ENCODE measurements at places on chromosomes 3 and 15.

DNA sequence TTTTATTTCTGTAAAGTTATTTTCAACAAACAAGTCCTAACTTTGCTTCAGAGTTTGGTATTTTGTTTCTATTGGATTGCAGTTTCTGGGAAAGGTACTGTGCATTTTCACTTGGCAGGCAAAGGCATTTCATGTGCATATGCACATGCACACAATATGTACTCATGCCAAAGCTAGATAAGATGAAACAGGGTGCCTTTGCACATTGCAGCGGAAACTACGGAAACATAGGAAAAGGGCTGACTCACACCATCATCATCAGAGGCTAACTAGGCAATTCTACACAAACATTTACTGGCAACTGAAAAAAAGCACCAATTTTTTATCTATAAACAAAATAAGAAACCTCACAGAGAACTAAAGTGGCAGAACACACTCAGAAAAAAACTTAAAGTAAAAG lies 550.6 kb upstream of the NECTIN3 start:
- DNase-seq, result no peak

- no peak for DNase-seq
Measured at GRCh38 chr15:61237400-61237799, 8.3 kb upstream of the RORA start.

GRCh38 chr3:112345681-112346080 lies 12.7 kb downstream of the CD200 start:
- no peak for DNase-seq

- DNase-seq, result no peak
Measured at GRCh38 chr3:191331388-191331787, 1.1 kb upstream of the UTS2B start.

- DNase-seq, result no peak
Measured at GRCh38 chr3:108093616-108094015, 2.8 kb upstream of the CD47 start.

DNA sequence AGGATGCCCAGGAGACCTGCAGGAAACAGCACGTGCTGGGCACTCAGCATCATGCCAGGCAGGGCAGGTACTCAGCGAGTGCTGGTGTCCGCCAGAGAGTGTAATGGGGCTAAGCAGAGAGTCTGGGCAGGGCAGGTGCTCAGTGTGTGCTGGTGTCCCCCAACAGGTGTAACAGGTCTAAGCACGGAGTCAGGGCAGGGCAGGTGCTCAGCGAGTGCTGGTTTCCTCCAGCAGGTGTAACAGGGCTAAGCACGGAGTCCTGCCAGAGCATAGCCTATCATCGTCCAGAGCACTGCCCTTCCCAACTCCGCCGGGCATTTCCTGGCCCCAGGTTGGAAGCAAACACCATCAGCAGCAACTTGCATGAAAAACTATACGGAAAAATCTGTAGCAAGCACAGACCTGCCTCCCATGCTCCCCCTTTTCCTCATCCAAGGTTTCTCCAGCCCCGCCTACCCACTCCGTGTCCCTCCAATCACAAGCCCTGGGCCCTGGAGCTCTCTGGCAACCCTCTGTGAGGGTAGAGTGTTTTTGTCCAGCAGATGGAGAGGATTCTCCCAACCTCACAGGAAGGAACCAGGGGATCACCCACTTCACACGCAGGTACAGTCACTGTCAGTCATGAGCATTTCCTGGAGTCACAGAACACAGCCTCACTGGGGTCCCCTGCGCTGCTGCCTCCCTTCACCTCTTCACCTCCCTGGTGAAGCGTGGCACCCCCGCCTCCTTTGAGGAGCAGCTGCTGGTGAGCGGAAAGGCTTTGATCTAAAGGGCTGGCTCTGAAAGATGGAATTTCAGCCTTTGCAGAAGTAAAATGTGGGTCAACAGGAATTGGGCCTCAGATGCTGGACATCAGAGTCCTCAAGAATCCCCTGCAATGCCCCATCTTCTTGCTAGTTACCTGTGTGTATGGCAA lies 302.5 kb downstream of the OCA2 start:
- no peak for DNase-seq

DNA sequence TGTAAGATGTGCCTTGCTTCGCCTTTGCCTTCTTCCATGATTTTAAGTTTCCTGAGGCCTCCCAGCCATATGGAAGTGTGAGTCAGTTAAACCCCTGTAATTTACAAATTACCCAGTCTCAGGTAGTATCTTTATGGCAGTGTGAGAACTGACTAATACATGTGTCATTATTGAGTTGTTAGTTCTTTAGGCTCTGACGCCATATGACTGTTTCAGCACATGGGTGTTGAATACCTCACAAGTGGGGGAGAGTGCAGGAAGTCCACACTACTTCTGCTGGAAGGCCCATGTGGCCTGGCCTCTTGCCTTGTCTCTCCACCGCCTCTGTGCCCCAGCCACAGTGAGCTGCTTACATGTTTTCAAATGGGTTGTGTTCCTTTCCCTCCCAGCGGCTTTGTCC lies 28.5 kb downstream of the MFSD1 start:
- no peak for DNase-seq

DNA sequence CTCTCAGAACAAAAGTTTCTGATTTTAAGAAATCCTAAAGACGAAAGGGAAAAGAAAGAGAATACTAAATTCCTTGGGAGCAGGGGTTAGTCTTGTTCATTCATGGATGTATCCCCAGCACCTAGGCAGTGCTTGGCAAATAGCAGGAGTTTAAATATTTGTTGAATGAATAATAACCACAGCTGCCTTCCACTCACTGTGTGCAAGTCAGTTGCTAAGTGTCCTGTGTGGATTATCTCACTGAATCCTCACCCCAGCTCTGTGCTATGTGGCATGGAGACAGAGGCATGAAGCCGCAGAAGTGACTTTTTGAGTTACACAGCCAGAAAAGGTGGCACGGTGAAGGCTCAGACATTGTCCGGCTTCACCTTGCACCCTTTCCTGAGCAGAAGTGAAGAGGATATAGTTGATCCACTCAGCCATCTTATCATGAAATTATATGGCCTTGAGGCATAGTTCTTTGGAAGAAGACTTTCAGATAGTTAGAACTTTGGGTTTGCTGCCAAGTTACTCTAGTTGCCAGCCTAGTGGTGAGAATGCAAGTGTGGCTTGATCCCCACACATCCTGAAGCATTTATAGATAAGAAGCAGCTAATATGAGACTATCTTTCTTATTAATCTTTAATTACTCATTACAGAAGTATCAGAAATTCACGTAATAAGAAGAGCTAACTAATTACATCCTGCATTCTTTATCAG lies 355.5 kb downstream of the LRTM1 start:
- no peak for DNase-seq

DNA sequence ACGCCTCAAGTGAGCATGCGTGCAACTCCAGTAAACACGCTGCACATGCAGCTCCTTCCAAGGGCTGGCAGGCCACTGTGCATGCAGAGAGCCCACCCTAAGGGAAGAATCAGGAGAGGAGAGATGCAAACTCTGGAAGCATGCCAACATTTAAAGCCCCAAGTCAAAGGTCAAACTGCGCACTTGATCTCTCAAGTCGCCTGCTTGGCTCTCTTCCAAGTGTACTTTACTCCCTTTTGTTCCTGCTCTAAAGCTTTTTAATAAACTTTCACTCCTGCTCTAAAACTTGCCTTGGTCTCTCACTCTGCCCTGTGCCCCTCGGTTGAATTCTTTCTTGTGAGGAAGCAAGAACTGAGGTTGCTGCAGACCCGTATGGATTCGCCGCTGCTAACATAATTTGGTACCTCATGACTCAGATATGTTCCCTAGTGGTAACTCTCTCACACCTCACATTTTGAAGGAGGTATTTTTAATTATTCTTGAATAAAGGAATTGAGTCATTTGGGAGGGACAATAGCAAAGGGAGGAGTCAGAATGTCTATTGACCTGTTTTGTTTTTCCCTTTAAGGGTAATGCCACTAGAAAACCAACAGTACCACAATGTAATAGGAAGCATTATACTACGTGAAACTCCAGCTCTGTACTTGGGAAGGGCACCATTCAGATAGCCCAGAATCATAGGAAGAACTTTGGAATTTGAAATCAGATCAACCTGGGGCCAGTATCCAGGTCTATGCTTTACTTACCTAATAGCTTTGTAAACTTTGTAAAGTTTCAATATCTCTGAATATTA lies 19.6 kb upstream of the DGKG start:
- DNase-seq, result no peak

DNA sequence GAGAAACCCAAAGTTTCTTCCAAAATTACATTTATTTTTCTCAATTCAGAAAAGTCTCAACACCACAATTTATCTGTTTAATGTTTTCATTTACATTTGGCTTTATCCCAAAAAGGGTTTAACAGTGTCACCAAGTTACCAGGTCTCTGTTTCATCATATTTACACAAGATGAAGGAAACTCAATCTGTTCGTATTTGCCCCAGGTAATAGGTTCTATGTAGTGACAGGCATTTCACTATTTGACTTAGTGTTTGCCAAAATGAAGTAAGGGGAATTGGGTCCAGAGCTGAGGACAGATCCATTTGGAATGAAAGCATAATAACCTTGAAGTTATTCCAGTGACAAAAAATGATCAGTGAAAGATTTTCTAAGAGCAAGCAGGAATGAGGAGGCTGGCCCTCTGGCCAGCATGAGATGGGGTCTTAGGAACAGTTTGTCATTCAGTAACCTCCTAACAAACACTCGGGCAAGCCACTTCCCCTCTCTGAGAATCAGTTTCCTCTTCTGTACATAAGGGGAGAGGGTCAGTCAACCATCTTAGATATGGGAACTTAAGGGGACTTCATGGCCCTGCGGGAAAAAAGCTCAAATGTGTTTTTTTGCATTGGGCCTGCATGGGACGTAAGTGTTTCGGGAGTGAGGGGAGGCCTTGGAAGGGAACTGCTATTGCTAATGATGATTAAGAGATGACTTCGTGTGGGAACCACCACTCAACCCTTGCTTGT lies 31.8 kb downstream of the UMPS start:
- no peak for DNase-seq

All from stimulated activated CD8-positive, alpha-beta memory T cell treated with anti-CD3 and anti-CD28 coated beads, Interleukin-4, amount 100 ng/mL, for 4 hours (primary cell).